GM23248 (cell line): ENCODE measurements at places on chromosomes 2 and 18.
A peak's percentile ranks its signal among the peaks of the same experiment; 100 is the strongest.

DNA sequence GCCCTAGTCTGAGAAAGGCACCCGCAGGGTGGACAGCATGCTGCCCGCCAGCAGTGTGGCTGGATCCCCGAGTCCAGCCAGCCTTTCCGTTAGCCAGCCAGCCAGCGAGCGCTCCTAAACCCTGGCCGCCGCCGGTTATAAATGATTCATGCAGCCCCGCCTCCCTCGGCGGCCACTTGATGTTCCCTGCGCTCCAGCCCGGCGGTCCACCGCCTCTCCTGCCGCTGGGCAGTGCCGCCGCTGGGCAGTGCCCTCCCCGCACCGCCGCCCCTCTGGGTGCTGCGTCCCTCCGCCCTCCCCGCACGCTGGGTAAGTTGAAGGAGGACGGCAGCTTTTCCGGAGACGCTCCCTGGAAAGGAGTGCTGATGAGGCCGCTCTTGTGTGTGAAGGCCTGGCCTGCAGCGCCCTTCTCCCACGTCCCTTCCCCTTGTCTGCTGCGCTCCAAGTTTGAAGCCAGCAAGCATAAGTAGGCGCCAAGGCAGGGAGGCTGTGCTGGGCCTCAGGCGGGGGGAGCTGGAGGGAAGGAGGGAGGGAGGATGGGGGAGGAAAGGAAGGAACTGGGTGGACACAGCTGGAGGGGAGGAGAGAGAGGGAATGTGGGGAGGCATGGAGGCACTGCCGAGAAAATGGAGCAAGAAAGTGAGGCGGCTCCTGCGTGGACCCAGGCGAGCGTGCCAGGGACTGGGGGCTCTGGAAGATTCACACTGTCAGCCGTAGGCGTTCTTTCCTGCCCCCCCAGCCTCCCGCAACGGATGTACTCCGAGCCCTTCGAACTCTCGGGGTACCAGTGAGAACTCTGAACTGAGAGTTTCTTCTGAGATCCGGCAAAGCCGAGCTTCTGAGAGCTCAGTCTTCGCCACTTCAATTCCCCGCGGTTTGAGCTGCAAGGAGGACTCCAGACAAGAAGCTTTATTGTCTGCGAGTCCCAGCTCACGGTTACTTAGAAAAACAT lies 131.9 kb downstream of the GLI2 start:
- peak overlapping the region; percentile 74 for H3K4me3 ChIP-seq
- peaks cover 36% of the 10 kb centered on the region for H3K4me1 ChIP-seq
- H3K36me3 ChIP-seq, result no peaks in the 10 kb centered on the region

DNA sequence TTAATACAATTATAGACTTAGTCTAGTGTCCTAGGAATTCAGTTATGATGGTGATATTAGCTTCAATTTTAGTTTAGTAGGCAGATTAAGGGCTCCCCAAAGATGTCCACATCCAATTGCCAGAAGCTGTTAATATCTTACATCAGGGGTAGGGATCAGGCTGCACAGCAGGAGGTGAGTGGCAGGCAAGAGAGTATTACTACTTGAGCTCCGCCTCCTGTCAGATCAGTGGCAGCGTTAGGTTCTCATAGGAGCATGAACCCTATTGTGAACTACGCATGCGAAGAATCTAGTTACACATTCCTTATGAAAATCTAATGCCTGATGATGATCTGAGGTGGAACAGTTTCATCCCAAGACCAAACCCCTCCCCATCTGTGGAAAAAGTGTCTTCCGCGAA lies 54.9 kb downstream of the NYAP2 start:
- H3K36me3 ChIP-seq, result no peaks in the 10 kb centered on the region
- H3K4me3 ChIP-seq, result no peak overlapping the region
- H3K27ac ChIP-seq, result no peak overlapping the region
- no peaks in the 10 kb centered on the region for H3K27me3 ChIP-seq

GRCh38 chr2:108594132-108594981 lies 60.1 kb downstream of the LIMS1 start:
- DNase-seq, result peak; percentile 92
- no peaks in the 10 kb centered on the region for H3K27me3 ChIP-seq
- H3K27ac ChIP-seq, result peak overlapping the region; percentile 92

- H3K27me3 ChIP-seq, result no peaks in the 10 kb centered on the region
- no peaks in the 10 kb centered on the region for H3K36me3 ChIP-seq
- no peak overlapping the region for H3K4me3 ChIP-seq
Measured at GRCh38 chr2:103232865-103233264, 471.0 kb downstream of the TMEM182 start.

DNA sequence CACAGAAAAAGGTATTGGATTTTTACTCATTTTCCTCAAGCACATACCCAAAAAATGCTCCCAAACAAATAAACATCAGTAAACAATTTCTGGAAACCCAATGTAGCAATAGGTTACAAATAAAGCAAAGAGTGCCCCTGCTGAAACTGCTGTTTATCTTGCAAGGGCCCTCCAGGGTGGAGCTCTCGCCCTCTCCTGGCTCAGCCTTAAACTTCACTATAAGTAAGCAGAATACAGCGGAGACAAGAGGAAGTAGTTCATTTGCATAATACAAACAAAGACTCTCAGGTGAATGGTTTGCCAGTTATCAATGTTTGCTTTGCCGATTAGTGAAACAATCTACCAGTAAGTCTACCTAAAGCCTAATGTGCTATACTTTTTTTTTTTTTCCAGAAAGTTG lies 437.6 kb downstream of the DLGAP1 start:
- peak; percentile 20 for DNase-seq
- H3K27me3 ChIP-seq, result peaks cover 4% of the 10 kb centered on the region; the same call in 1 of the 2 replicates
- no peaks in the 10 kb centered on the region for H3K36me3 ChIP-seq
- 0 out of 2 replicates have a peak, but pooled peaks cover 4% of the 10 kb centered on the region for H3K4me1 ChIP-seq

GRCh38 chr18:71899707-71900472 lies 644.3 kb downstream of the CBLN2 start:
- no peaks in the 10 kb centered on the region for H3K36me3 ChIP-seq
- no peak overlapping the region for H3K27ac ChIP-seq
- H3K27me3 ChIP-seq, result no peaks in the 10 kb centered on the region
- no peak for DNase-seq

DNA sequence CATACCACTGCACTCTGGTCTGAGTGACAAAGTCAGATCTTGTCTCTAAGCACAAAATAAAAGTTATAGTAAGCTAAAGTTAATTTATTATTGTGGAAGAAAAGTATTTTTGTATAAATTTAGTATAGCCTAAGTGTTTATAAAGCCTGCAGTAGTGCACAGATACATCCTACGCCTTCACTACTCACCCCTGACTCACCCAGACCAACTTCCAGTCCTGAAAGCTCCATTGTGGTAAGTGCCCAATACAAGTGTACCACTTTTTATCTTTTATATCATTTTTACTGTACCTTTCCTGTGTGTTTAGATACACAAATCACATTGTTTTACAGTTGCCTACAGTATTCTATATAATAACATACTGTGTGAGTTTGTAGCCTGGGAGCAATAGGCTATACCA lies 57.5 kb downstream of the UBE2E3 start:
- H3K36me3 ChIP-seq, result no peaks in the 10 kb centered on the region
- DNase-seq, result peak; percentile 80
- peaks cover 32% of the 10 kb centered on the region for H3K4me1 ChIP-seq
- peak overlapping the region; percentile 65 for H3K27ac ChIP-seq
- H3K27me3 ChIP-seq, result no peaks in the 10 kb centered on the region

DNA sequence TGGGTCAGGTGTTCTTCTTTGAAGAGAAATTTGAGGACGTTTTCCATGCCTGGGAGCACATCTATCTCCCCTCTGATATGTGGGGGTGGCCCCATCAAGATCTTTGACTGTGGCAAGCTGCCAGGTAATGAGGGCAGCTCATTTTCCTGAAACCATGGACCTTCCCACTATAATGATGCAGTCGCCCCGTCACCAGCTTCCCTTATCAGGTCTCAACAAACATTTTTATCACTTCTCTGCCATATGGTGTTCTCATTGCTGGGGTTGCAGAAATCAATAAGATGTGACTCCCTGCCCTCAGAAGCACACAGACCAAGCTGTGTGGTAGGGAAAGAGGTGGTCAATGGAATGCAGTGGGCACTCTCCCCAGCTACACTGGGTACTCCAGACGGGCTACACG lies 48.4 kb upstream of the B3GNT7 start:
- H3K4me1 ChIP-seq, result no peaks in the 10 kb centered on the region
- H3K27ac ChIP-seq, result no peak overlapping the region
- no peaks in the 10 kb centered on the region; the same call in 1 of the 2 replicates for H3K36me3 ChIP-seq
- H3K27me3 ChIP-seq, result no peaks in the 10 kb centered on the region

DNA sequence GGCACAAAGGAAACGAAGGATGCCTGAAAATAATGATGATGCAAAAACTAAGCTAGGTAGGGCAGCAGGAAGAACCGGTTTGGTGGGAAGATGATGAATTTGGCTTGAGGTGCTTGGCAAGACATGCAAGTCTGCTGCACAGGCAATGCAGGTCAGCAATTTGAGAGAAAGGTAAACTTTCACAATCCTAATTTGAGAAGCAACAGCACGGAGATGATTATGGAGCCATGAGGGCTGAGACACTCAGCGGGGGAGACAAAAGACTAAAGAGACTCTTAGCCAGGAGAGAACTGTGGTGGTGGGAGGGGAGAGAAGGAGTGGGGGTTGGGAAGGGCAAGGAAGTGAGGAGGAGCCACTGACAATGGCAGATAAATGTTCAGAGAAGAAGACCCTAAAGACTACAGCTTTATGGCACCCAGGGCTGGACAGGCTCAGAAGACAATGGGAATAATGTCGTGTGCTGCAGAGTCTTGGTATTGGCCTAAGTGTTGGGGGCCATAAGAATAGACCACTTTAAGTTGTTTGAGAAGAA lies 19.4 kb upstream of the RNF149 start:
- H3K27me3 ChIP-seq, result no peaks in the 10 kb centered on the region
- H3K4me3 ChIP-seq, result no peak overlapping the region
- no peak for DNase-seq
- H3K27ac ChIP-seq, result no peak overlapping the region

GRCh38 chr2:188675391-188676009 lies 298.7 kb upstream of the COL3A1 start:
- no peaks in the 10 kb centered on the region for H3K36me3 ChIP-seq
- DNase-seq, result peak; percentile 69
- no peak overlapping the region for H3K4me3 ChIP-seq
- peaks cover 39% of the 10 kb centered on the region for H3K4me1 ChIP-seq
- H3K27me3 ChIP-seq, result no peaks in the 10 kb centered on the region

GRCh38 chr2:154694881-154695280 lies 3.6 kb upstream of the KCNJ3 start:
- H3K27ac ChIP-seq, result no peak overlapping the region
- H3K27me3 ChIP-seq, result no peaks in the 10 kb centered on the region
- H3K36me3 ChIP-seq, result no peaks in the 10 kb centered on the region
- H3K4me3 ChIP-seq, result no peak overlapping the region
- DNase-seq, result no peak

- H3K27me3 ChIP-seq, result no peaks in the 10 kb centered on the region
- H3K27ac ChIP-seq, result peak overlapping the region; percentile 98
- peaks cover 50% of the 10 kb centered on the region for H3K4me1 ChIP-seq
Measured at GRCh38 chr18:54774981-54775665, 53.2 kb upstream of the RAB27B start.

GRCh38 chr2:234293973-234294372 lies 202.9 kb downstream of the ARL4C start:
- H3K27me3 ChIP-seq, result no peaks in the 10 kb centered on the region; the same call in 1 of the 2 replicates
- H3K4me3 ChIP-seq, result no peak overlapping the region
- H3K27ac ChIP-seq, result no peak overlapping the region
- peaks cover 20% of the 10 kb centered on the region; the same call in 1 of the 2 replicates for H3K4me1 ChIP-seq
- DNase-seq, result no peak

- peak; percentile 31 for DNase-seq
- no peaks in the 10 kb centered on the region for H3K36me3 ChIP-seq
- H3K27me3 ChIP-seq, result peaks cover 11% of the 10 kb centered on the region
- no peak overlapping the region for H3K4me3 ChIP-seq
Measured at GRCh38 chr2:11873356-11874154, 127.1 kb downstream of the LPIN1 start.

DNA sequence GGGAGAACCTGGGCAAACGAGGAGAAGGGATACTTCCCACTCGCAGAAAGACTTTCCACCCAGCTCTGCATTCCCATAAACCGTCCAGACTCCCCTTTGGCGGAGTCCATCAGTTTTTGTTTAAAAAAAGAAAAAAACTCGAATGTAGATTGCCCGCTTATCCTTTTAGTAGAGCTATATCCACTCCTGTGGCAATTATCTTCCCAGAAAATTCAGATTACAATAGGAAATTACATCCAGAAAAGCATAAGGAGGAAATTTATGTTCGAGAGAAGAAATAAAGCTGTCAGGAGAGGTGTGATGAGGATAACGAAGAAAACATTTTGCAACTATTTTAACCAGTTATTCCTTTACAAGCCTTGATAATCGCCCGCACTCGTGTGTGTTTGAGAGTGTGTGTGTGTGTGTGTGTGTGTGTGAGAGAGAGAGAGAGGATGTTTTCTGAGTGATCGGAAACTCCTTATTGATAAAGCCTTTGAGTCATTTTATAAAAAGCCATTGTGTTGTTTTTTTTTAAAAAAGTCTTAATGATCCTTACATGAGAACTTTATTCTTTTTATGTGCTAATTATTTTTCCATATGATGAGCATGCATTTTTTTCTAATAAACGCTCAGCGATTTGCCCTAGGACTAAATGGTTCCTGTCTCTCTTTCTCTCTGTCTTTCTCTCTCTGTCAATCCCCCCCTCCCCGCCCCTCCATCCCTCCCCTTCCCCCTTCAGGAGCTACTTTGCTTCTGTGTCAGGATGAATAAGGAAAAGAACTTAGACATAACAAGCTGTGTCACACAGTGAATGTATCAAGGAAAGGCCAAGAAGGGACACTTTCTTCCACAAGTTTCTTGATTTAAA lies 1.1 kb upstream of the PPP3R1 start:
- DNase-seq, result peak; percentile 50
- peak overlapping the region; percentile 95 for H3K27ac ChIP-seq
- H3K4me1 ChIP-seq, result peaks cover 53% of the 10 kb centered on the region
- no peaks in the 10 kb centered on the region for H3K36me3 ChIP-seq
- H3K27me3 ChIP-seq, result no peaks in the 10 kb centered on the region

GRCh38 chr2:241179899-241180298 lies 8.6 kb upstream of the ANO7 start:
- peaks cover 3% of the 10 kb centered on the region; the same call in 1 of the 2 replicates for H3K36me3 ChIP-seq
- H3K27ac ChIP-seq, result peak overlapping the region; percentile 48
- peak; percentile 87 for DNase-seq
- H3K4me1 ChIP-seq, result peaks cover 13% of the 10 kb centered on the region

DNA sequence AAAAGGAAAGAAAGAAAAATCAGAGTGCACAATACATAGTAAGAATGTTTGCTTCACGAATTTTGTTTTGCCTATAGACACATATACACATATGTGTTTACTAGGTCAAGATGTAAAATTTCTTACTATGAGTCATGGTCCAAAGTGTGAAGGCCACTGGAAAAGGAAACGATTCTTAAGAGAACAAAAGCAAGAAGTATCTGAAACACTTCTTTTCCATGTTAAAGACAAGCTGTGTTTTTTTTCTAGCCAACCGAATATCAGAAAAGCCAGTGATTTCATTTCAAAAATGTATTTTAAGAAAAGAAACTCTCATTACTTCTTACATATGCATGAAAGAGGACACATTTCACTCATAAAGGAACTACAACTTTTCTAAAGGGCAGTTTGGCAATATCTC lies 24.9 kb downstream of the PECR start:
- no peak overlapping the region for H3K27ac ChIP-seq
- peaks cover 15% of the 10 kb centered on the region for H3K4me1 ChIP-seq
- H3K27me3 ChIP-seq, result no peaks in the 10 kb centered on the region
- no peak overlapping the region for H3K4me3 ChIP-seq
- no peak for DNase-seq
- H3K36me3 ChIP-seq, result no peaks in the 10 kb centered on the region
